ENCODE measurements at places on chromosomes 5 and 9.

DNA sequence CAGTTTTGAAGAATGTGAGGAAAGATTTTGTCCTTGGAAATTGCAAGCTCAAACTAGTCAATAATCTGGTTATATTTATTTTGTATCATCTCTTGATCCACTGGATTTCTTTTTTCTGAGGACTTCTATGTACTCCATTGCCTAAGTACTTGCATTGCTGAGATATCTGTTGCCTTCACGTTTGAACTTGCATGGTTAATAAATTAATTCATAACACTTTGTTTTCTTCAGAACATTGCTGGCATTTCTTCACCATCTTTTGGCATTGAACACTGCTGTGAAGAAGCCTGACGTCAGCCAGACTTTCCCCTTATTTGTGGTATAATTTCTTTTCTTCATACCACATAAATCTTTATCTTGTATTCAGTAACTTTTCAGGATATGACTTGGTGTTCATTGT lies 246.0 kb upstream of the KIF2A start:
- no peak for DNase-seq

DNA sequence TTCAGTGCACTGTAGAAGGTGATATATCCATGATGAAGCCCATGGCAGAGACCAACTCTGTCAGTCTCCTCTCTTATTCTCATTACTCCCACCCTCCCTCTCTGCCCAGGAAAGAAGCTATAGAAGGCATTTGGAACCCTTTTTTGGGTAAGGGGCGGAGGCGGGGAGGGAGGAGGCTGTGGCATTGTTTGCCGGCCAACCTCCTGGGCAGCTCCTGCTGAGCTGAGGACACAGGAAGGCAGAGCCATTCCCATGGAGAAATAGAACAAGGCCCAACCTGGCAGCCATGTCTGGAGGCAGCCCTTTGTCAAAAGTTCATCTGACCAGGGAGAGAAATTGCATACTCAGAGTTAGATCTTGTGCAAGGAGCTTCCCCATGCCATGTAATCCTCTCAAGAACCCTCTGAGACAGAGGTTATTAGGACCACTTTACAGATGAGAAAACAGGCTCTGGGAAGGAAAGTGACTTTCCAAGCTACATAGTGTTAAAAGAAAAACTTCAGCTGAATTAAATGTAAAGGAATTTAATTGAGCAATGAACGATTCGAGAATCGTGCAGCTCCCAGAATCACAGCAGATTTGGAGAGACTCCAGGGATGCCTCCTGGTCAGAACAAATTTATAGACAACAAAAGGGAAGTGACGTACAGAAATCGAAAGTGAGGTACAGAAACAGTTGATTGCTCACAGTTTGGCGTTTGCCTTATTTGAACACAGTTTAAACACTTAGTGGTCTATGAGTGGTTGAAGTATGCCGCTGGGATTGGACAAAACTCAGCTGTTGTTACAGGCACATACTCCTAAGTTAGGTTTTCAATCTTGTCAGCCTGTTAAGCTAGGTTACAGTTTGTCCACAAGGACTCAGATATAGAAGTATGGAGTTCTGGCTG lies 158.6 kb downstream of the MELK start:
- DNase-seq, result no peak

DNA sequence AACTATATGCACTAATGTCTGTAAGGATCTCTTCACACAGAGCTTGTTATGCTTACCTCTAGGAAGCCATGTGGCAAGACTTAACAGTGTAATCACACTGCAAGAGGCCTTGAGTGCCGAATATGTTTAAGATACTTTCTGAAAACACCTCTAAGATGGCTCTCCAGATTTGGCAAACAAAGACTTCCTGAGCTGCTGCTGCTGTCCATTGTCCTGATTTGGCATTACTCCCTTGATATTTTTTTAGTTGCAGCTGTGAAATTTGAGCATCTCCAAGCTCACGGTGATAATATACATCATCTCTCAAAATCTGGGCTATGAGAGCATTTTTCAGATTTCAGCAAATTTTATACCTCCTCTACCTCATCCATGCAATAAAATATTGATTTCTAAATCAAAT lies 384.5 kb upstream of the CDH6 start:
- DNase-seq, result no peak

- no peak for DNase-seq
Observed at GRCh38 chr5:7425830-7426229, 29.9 kb downstream of the ADCY2 start.

DNA sequence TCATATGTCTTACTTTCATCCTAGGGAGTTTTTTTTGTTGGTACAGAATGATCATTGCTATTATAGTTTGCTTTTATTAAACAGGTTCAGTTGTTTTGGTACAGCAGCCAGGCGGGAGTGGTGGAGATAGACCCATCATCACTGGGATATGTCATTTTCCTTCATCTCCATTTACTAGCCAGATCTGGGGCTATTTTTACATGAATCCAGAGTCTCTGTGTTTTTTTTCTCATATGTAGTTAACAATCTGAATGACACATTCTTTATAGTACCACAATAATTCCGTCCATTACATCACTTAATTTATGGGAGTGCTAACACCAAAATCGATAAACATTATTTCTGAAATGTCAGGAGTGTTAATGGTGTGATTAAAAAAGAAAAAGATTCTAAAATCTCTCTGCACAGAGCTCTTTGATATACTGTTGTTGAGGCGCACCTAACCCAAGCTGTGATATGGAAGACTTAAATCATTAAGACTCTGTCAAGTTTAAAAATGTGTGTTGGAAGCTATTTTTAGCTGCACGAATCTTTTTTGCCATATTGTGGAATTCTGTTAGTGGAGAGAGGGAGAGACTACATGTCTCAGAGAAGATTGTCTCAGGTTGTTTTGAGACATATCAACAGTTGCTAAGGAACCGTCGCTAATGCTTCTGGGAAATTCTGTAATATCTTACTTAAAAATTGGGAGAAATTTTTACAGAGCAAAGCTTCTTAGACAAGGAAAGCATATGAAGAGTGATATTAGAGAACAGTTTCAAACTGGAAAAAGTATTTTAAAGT lies 59.6 kb downstream of the RPS23 start:
- peak; percentile 8 for DNase-seq

DNA sequence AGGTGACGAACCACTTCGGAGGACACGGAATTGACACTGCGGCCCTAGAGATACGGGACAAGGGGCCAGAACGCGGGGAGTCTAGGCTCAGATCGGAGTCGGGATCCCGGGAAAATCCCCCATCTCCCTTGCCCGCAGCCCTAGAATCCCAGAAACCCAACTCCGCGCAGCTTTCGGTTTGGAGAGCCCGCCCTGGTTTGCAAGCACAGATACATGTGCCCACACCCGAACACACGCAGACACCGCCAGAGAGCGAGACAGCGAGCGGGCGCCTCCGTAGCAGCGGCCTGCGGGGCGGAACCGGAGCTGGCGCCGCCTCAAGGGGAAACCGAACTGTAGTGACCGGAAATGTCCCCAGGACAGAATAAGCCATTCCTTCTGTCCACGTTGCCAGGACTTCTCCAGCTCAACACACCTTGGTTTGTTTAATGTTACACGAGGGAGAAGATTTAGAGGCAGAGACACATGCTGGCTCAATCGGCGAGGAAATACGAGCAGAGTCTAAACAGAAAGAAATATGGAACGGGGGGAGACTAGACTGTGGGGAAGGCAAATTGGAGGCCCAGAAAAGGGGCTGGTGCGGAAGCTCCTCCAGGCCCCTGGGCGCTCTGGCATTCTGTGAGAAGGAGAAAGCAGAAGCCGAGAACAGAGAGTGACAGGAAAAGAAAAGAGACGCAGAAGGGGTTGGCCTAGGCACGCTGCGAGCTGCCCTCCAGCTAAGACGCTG lies 2.9 kb upstream of the PAX5 start:
- DNase-seq, result peak; percentile 13

GRCh38 chr9:114035221-114035844 lies 42.8 kb downstream of the AMBP start:
- DNase-seq, result no peak

DNA sequence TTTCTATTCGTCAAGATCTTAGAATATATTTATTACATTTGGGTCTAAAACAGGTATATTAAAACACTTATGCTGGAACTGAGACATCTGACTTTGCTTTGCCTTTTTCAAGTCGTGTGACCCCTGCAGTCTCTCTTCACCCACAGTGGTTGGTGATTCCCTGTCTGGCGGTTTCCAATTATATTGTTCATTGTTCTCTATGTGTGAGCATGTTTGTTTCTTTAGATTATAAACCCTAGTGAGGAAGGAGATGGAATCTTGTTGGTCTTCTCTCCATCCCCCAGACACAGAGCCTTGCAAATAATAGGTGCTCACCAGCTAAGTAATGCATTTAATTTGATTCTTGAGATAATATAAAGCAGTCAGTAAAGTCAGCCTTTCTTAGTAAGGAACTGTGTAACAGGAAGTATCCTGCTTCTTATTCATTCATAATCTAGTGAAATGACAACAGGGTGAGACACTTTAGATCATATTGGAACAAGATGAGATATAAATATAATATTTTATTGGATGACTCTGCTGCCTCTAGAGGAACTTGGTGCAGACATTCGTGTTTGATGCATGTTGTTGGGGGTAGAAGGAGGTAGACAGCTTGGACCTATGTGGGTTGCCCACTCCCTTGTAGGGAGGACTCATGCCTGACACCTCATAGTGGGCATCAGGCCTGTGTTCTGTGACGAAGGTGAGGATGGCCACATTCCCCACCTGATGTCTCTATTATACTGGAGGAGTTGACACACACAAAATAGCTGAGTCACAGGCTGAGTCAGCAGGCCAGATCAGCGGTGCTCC lies 88.1 kb downstream of the FGF1 start:
- DNase-seq, result peak; percentile 86

DNA sequence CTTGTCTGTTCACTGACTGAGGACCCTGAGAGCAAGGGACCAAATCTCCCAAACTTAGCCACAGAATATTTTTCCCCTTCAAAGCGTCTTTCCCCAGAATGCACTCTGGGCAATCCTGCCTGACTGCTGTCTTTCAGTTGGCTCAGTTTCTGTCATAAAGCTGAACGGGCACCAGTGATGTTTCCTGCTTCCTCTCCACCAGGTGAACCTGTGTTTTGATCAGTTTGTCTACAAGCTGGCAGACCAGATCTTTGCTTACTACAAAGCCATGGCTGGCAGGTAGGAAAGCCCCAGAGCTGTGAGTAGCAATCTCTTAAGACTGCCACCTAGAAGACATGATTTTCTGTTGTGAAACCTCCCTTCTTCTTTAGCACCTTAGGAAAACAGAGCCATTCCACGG lies 61.8 kb downstream of the CYFIP2 start:
- no peak for DNase-seq

DNA sequence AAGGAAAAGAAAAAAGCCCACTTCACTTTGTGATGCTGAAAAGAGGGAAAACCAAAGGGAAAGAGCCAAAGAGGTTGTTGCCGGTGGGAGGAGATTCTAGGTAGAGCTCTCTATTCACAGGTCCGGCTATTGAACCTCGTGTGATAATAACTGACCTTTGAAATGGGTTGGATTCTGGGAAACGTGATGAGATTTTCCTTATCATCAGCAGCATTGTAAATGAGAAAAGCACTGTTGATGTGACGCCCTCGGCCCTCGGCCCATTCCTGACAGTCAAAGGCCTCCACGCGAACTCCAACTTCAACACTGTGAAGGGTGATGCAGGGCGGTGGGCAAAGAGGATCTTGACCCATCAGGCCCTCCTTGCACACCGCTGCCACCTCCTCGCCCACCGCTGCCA lies 43.3 kb downstream of the ZCCHC9 start:
- DNase-seq, result no peak

- DNase-seq, result no peak
Observed at GRCh38 chr5:77937015-77937908, 161.1 kb upstream of the TBCA start.

DNA sequence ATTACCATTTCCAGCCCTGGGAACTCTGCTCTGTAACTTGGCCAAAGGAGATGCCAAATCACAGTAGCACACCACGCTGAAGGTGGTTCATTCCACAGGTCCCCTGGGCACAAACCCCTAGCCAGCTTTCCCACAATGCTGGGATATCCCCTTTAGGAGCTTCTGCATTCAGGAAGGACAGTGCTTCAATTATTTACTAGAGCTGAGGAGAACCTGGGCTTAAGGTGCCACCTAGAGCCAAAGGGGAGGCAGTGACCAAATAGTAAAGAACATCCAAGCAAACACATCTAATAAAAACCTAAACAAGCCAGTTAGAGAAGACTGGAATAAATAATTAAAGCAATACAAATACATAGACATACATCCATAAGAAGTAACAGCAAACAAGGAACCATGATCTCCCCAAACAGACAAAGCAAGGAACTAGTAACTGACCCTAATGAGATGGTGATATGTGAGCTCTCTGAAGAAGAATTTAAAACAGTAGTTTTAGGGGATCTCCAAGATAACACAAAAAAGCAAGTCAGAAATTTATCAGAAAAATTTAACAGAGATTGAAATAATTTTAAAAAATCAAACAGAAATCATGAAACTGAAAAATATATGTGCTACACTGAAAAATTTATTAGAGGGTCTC lies 14.6 kb downstream of the KIF4B start:
- no peak for DNase-seq

DNA sequence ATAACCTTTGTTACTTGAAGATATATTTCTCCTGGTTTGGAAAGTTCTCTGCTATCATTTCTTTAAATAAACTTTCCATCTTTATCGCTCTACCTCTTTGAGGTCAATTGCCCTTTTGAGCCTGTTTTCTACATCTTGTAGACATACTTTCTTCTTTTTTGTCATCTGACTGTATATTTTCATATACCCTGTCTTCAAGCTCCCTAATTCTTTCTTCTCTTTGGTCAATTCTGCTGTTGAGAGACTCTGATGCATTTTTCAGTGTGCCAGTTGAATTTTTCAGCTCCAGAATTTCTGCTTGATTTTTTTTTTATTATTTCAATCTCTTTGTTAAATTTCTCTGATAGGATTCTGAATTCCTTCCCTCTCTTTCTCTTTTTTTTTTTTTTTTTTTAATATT lies 511.2 kb upstream of the GRAMD2B start:
- no peak for DNase-seq

DNA sequence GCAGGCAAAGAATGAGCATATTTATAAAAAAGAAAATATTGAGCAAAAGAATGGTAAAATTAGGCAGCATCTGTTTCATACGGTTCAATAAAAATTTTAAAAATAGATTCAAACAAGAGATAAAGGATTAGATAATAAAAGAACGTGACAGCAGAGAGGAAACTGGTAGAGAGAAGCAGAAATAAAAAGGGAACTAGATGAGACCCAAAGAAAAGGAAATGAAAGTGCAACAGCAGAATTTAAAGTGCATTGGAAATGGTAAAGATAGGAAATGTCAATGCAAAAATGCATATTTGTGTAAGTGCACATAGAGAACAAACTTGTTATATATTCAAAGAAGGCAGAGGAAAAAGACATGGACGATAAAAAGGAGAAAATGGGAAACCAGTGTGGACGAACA lies 70.2 kb downstream of the SUSD1 start:
- DNase-seq, result no peak
